Activated CD4-positive, alpha-beta T cell treated with anti-CD3 and anti-CD28 coated beads, Interleukin-2, amount 50 U/mL, for 4 hours (primary cell): ENCODE measurements at places on chromosomes 4 and X.
A peak's percentile ranks its signal among the peaks of the same experiment; 100 is the strongest.

DNA sequence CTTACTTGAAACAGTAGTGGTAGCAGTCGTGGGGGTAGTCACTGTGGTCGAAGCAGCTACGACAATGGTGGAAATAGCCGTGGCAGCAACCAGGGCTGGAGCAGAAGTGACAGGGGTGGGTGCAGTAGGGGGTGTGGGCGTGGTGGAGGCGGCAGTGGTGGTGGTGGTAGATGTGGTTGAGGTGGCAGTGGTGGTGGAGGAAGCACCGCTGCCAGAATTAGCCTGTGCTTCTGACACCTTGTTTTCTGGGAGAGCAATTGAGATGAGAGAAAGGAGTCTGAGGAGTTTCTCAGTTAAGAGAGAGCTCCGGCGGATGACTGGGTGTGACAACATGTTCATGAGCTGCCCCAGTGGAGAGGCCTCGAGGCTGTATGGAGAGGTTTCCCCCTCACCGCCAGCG lies 113.5 kb upstream of the HSD17B10 start:
- no peak for DNase-seq

DNA sequence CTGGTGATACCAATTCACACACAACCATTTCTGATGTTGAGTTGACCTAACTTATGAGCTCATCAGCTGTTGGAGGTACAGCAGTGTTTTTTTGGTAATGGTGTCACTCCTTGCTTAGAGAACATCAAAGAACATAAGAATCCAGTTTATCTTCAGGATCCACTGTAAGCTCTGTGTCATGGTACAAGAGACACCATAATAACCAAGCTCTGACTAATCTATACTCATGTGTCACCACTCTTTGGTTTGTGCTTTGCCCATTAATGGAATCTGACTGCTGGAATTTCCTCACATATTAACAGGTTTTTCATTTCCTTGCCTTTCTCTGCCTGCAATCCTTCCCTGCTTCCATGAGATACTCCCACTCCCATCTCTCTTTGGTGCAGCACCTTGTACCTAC lies 735.1 kb upstream of the LCORL start:
- DNase-seq = no peak

DNA sequence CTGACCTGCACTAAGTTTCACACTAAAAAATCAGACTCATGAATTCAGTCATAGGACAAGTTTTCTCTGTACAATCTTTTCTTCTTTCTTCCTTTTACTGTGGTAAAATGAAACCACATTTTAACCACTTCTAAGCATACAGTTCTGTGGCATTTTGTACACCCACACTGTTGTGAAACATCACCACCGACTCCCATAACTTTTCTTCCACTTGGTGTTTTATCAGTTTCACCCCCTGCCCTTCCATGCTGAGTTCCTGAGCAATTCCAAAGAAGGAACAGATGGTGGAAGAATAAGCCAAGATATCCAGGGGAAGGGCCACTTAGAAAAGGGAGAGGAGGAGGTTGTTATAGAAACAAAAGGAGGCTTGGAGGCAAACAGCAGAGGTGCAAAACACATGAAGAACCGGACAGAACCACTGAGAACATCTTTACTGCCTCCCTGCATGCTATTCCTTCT lies 22.6 kb downstream of the SLC25A4 start:
- DNase-seq = no peak

DNA sequence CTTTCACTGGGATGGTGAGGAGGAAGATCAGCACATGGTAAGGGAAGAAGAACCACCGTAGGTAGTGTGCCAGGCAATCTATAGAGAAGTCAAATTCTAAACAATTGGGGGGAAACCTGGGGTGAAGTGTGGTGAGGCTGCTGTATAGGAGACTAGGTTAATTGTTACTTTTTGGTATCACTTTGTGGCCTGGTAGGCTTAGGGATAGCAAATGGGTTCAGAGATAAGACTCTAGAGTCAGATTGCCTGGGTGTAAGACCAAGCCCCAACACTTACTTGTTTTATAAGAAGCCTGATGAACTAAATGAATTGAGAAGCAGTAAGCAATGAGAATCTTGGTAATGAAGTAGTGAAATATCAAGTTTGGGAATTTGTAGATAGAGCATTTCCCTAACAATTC lies 8.7 kb downstream of the SMAD1 start:
- no peak for DNase-seq

GRCh38 chr4:172543249-172543648 lies 625.4 kb upstream of the GALNT7 start:
- DNase-seq = no peak

DNA sequence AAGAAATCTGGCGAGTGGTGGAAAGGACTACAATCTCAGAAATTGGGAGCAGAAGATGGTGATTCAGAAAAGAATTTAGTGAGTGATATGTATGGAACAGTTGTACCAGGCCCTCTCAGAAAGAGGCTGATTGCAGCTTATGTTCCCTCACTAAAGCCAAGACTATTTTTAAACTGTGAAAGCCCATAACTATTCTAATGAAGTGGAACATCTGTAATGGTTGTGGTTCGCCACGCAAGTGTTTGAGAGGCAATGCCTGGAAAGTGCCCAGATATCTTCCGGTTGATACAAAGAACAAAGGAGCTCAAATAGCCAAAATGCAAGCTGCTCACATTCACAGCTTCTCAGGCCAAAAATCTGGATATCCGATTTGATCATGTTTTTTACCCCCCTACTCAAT lies 1250.7 kb downstream of the RAPGEF2 start:
- no peak for DNase-seq

DNA sequence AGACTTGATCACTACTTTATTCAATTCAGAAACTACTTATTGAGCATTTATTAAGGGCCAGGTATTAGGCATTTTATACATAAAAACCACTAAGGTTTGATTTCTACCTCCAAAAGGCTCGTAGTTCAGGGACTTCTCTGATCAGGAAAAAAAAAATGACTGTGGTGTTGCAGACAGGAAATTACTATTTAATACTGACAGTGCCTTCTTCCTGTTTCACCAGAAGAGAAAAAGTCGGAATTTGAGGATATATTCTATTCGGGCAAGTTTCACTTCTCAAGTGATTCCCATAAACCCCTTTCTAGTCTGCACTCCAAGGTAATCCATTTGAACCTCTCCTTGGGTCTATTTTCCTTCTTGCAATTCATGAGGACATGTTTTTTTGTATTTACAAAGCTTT lies 15.3 kb upstream of the TASL start:
- DNase-seq = no peak

DNA sequence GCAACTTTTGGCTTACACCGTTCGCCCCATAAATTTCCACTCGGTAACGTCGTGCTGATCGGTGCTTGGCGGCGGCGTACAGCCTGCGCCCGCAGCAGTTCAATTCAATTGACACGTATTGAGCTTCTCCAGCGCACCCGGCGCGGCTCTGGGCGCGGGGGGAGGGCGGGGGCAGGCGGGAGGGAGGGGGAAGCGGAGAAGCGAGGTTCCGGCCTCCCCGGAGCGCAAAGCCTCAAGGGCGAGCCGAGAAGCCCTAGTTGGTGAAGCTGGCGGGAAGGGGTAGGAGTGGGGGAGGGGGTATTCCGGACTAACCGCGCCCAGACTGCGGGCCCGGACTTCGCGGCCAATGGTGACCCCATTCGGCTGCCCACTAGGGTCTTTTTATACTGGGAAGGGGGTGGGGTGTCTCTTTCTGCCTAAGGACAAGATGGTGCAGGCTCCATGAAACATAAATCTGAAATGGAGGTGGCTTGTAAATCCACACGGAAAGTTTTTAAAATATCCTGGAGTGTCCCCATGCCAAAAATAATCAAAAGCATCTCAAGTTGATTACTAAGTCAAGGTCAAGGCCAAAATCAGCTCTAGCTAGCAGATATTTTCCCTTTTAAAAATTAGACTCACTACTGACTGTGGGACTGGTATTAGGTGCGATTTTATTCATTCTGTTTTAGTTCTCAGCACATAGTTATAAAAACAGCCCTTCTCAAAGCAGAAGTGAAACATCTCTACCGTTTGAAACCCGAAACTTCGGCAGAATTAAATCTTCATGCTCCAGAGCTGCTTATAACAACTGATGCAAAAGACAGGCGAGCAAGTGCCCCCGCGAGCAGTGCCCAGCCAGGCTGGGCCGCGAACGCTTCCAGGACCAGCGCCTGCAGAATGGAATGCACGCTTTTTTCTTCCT lies 1.5 kb upstream of the BCOR start:
- DNase-seq = peak; percentile 48
